ENCODE measurements at places on chromosomes 7 and 10. TPM values are rescaled to one million over a fixed set of nuclear protein-coding genes. Genes with fewer than 3 reads are reported as not detected.

Gene RELN
- total RNA-seq = not detected

Gene HTR7
- not detected for total RNA-seq

Gene TUBAL3
- not detected for total RNA-seq

Gene TLX1
- not detected for total RNA-seq

Gene ZCCHC24
- total RNA-seq = 1.1 TPM

Gene AOC1
- not detected for total RNA-seq

Gene FAM25A
- not detected for total RNA-seq

Gene GOLGA7B
- 3.5 TPM for total RNA-seq

Gene DNAJC9
- 17.6 TPM for total RNA-seq

Gene GIMAP7
- 29.7 TPM for total RNA-seq

Gene TMEM225B
- total RNA-seq = 0.94 TPM

Gene AUTS2
- 51.7 TPM for total RNA-seq

Gene PSMA2
- total RNA-seq = 47.9 TPM

Gene TMEM243
- 124 TPM for total RNA-seq

Gene ACBD7
- 1.8 TPM for total RNA-seq

Gene SEC23IP
- total RNA-seq = 19.8 TPM

Gene WIPF3
- total RNA-seq = not detected

Gene GNAT3
- not detected for total RNA-seq

Gene NRP1
- total RNA-seq = not detected

Gene CTBP2
- 0.38 TPM for total RNA-seq

Gene ATRNL1
- total RNA-seq = not detected

Gene SLC26A3
- not detected for total RNA-seq

Gene ZDHHC6
- 41.7 TPM for total RNA-seq

Gene LLCFC1
- total RNA-seq = not detected

Gene SLK
- total RNA-seq = 23.8 TPM

Gene PCDH15
- total RNA-seq = not detected

Gene PRF1
- total RNA-seq = 56.4 TPM

Gene OR2A5
- total RNA-seq = not detected

Gene PRKRIP1
- total RNA-seq = 57.2 TPM

Gene STEAP4
- total RNA-seq = not detected

Gene AKR1C4
- not detected for total RNA-seq

Gene DOCK4
- total RNA-seq = 0.17 TPM

Gene FEZF1
- not detected for total RNA-seq

Gene MLXIPL
- not detected for total RNA-seq

Gene HK1
- 40.0 TPM for total RNA-seq

Gene NPFFR1
- not detected for total RNA-seq

Gene HYAL4
- total RNA-seq = not detected

Gene SFRP5
- total RNA-seq = 4.3 TPM

Gene TRIL
- total RNA-seq = not detected

Gene LMOD2
- total RNA-seq = not detected

Gene NOC3L
- 7.4 TPM for total RNA-seq

Gene OPALIN
- not detected for total RNA-seq

Gene TFEC
- not detected for total RNA-seq

Gene ACBD5
- 25.8 TPM for total RNA-seq

Gene HOXA3
- not detected for total RNA-seq

Gene PNLIPRP2
- not detected for total RNA-seq

Measured in CD8-positive, alpha-beta T cell (primary cell).